Endodermal cell (in vitro differentiated cells): ENCODE measurements at places on chromosomes 4 and X. TPM values are rescaled to one million over a fixed set of nuclear protein-coding genes. Genes with fewer than 3 reads are reported as not detected.

GRCh38 chrX:128728943-128729342 is 676.7 kb upstream of the ACTRT1 start:
- DNase-seq, result no peak
- no peak overlapping the region for H3K4me3 ChIP-seq
- no peak overlapping the region for H3K27ac ChIP-seq
- no peaks in the 10 kb centered on the region for H3K4me1 ChIP-seq
- H3K27me3 ChIP-seq, result no peaks in the 10 kb centered on the region

Gene SPACA5
- total RNA-seq, result not detected in 3 replicates

GRCh38 chr4:8917321-8917811 is 45.7 kb upstream of the HMX1 start:
- no peak overlapping the region for H3K27ac ChIP-seq
- H3K36me3 ChIP-seq, result no peaks in the 10 kb centered on the region
- H3K4me1 ChIP-seq, result no peaks in the 10 kb centered on the region
- no peak for DNase-seq
- H3K4me3 ChIP-seq, result no peak overlapping the region

Gene PCDH11X
- total RNA-seq, result 0.99 to 1.1 TPM (median 1.1 TPM) in 3 replicates

DNA sequence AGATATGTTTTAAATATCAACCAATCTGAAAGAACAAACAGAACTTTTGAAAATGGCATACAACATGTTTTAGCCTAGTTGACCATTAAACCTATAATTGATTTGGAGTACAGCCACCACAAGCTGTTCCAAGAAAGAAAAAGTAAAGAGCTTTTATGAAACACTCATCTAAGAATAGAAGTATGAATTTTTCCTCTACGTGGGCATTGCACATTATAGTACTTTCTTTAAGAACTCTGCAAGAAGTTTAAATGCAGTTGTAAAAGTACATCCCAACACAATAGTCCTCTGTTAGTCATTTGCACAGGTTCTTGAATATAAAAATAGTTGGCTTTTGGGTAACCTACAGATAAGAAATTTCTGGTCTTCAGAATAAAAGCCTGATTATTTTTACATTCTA is 933.6 kb upstream of the ADGRL3 start:
- no peak for DNase-seq
- no peak overlapping the region for H3K4me3 ChIP-seq
- H3K27ac ChIP-seq, result no peak overlapping the region
- no peaks in the 10 kb centered on the region for H3K4me1 ChIP-seq
- H3K27me3 ChIP-seq, result no peaks in the 10 kb centered on the region

- peaks cover 12% of the 10 kb centered on the region for H3K4me1 ChIP-seq
- H3K27ac ChIP-seq, result no peak overlapping the region
- no peak for DNase-seq
- no peaks in the 10 kb centered on the region for H3K36me3 ChIP-seq
- no peaks in the 10 kb centered on the region for H3K27me3 ChIP-seq
- no peak overlapping the region for H3K4me3 ChIP-seq
Observed at GRCh38 chr4:101290654-101291053, 56.7 kb downstream of the PPP3CA start.

- DNase-seq, result peak; percentile 87
- no peaks in the 10 kb centered on the region for H3K27me3 ChIP-seq
- peaks cover 30% of the 10 kb centered on the region for H3K36me3 ChIP-seq
- peak overlapping the region; percentile 92 for H3K4me3 ChIP-seq
- H3K4me1 ChIP-seq, result no peaks in the 10 kb centered on the region
Observed at GRCh38 chr4:168832763-168833575, 177.1 kb downstream of the CBR4 start.

- peak; percentile 55 for DNase-seq
- no peaks in the 10 kb centered on the region for H3K27me3 ChIP-seq
- no peak overlapping the region for H3K4me3 ChIP-seq
- no peak overlapping the region for H3K27ac ChIP-seq
- no peaks in the 10 kb centered on the region for H3K36me3 ChIP-seq
- H3K4me1 ChIP-seq, result no peaks in the 10 kb centered on the region
Observed at GRCh38 chrX:42505016-42505415, 272.9 kb downstream of the PPP1R2C start.

Gene PCDH19
- 0.20 to 0.63 TPM (median 0.29 TPM) in 3 replicates for total RNA-seq

GRCh38 chr4:79353075-79353474 is 27.2 kb upstream of the NAA11 start:
- H3K27me3 ChIP-seq, result no peaks in the 10 kb centered on the region
- H3K27ac ChIP-seq, result no peak overlapping the region
- no peak overlapping the region for H3K4me3 ChIP-seq
- DNase-seq, result no peak
- no peaks in the 10 kb centered on the region for H3K36me3 ChIP-seq
- no peaks in the 10 kb centered on the region for H3K4me1 ChIP-seq

Gene GPR143
- total RNA-seq, result 11.9 to 13.5 TPM (median 12.6 TPM) in 3 replicates

GRCh38 chr4:98300706-98301105 is 39.5 kb downstream of the RAP1GDS1 start:
- peaks cover 31% of the 10 kb centered on the region for H3K36me3 ChIP-seq
- H3K4me1 ChIP-seq, result no peaks in the 10 kb centered on the region
- no peaks in the 10 kb centered on the region for H3K27me3 ChIP-seq
- no peak overlapping the region for H3K4me3 ChIP-seq
- no peak overlapping the region for H3K27ac ChIP-seq

Gene ADGRL3
- 9.8 and 10.3 TPM in 2 replicates for total RNA-seq

GRCh38 chrX:17413228-17413627 is 38.2 kb downstream of the NHS start:
- no peaks in the 10 kb centered on the region for H3K4me1 ChIP-seq
- DNase-seq, result no peak
- H3K36me3 ChIP-seq, result no peaks in the 10 kb centered on the region
- no peak overlapping the region for H3K4me3 ChIP-seq
- H3K27me3 ChIP-seq, result no peaks in the 10 kb centered on the region

- H3K4me1 ChIP-seq, result no peaks in the 10 kb centered on the region
- DNase-seq, result no peak
- H3K27me3 ChIP-seq, result no peaks in the 10 kb centered on the region
- H3K4me3 ChIP-seq, result peak overlapping the region; percentile 23
- H3K36me3 ChIP-seq, result no peaks in the 10 kb centered on the region
Observed at GRCh38 chr4:116489739-116490138, 595.6 kb downstream of the TRAM1L1 start.

Gene TAF7L
- total RNA-seq, result 0.11 and 0.15 TPM in 2 replicates

Gene SOD3
- 5.7 and 6.4 TPM in 2 replicates for total RNA-seq

DNA sequence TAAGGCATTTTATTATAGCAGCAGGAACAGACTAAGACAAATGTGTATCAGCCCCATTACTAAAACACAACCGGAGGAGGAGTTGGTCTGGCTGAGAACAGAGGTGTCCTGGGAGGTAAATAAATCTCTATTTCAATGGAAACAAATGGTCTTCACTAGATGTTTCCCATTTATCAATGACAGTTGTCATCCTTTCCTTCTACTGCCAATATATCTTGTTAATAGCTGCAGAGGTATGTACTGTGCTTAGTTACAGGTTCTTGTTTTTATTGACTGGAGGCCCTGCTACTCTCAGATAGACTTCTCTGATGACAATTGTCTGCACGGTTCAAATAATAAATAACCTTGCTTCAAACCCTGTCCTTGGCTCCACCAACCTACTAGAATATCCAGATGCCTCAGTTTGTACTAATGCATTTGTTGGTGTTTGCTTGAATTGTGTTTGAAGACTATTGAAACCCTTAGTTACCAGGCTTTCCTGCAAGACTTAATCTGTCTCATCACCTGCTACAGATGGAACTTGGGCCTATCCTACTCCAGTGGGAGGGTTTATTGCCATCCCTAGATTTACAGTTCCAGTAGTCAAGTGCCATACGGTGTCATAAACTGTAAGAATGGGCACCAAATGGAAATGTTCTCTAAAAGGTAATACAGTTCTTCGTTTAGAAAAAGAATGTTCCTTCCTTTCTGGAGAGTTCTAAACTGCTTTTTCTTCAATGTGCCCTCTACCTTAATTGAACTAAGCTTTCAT is 29.8 kb upstream of the HPGDS start:
- H3K36me3 ChIP-seq, result no peaks in the 10 kb centered on the region
- no peak overlapping the region for H3K27ac ChIP-seq
- H3K4me1 ChIP-seq, result no peaks in the 10 kb centered on the region
- H3K27me3 ChIP-seq, result no peaks in the 10 kb centered on the region
- no peak overlapping the region for H3K4me3 ChIP-seq

Gene PRRG1
- 2.9 and 3.1 TPM in 2 replicates for total RNA-seq

Gene TLR8
- total RNA-seq, result not detected in 3 replicates

Gene SYTL4
- 0.24 and 0.27 TPM in 2 replicates for total RNA-seq

- no peaks in the 10 kb centered on the region for H3K4me1 ChIP-seq
- no peak for DNase-seq
- no peaks in the 10 kb centered on the region for H3K27me3 ChIP-seq
- no peak overlapping the region for H3K4me3 ChIP-seq
Observed at GRCh38 chrX:41933546-41933945, 10.2 kb upstream of the CASK start.

- no peaks in the 10 kb centered on the region for H3K4me1 ChIP-seq
- H3K36me3 ChIP-seq, result peaks cover 3% of the 10 kb centered on the region
- no peak overlapping the region for H3K27ac ChIP-seq
- no peak overlapping the region for H3K4me3 ChIP-seq
Observed at GRCh38 chrX:19956923-19957322, 33.9 kb downstream of the BCLAF3 start.

Gene ZRSR2
- 7.3 to 10.4 TPM (median 7.3 TPM) in 3 replicates for total RNA-seq

- H3K27ac ChIP-seq, result no peak overlapping the region
- no peaks in the 10 kb centered on the region for H3K27me3 ChIP-seq
- DNase-seq, result peak; percentile 46
- peaks cover 7% of the 10 kb centered on the region for H3K36me3 ChIP-seq
- H3K4me1 ChIP-seq, result peaks cover 34% of the 10 kb centered on the region
- H3K4me3 ChIP-seq, result no peak overlapping the region
Observed at GRCh38 chr4:139736661-139737060, 71.0 kb downstream of the MGST2 start.

Gene NUDT11
- 13.6 and 14.5 TPM in 2 replicates for total RNA-seq

DNA sequence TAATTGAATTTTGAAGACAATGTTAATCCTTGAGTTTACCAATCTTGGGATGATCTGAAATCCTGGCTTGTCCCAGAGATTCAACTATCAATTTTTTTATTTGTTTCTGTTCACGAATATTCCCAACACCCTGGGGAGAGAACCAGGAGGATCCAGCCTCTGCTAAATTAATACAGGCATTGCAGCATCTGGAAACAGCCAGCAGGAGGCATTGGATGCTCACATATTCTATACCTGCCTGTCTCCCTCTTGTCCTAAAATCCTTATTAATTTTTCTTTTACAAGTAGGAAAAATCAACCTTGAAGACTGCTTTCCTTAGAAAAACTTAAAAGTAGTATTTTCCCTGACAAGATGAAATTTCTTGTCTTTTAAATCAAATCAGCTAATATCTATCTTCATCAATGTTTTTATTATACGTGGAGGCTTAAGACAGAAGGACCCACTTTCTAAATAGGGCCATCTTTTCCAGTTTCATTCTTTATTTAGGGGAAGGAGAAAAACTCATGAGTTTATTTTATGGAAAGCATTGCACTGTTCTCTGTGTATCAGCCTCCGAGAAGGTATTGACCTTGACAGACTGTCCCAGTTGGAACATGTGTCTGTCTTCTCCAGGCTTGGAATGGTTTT is 102.4 kb downstream of the CLNK start:
- H3K4me1 ChIP-seq, result no peaks in the 10 kb centered on the region
- H3K4me3 ChIP-seq, result no peak overlapping the region
- no peaks in the 10 kb centered on the region for H3K27me3 ChIP-seq
- no peaks in the 10 kb centered on the region for H3K36me3 ChIP-seq
- H3K27ac ChIP-seq, result no peak overlapping the region

Gene USO1
- 72.0 and 74.5 TPM in 2 replicates for total RNA-seq

Gene CSAG3
- not detected in 3 replicates for total RNA-seq

Gene RGN
- total RNA-seq, result 3.9 and 4.8 TPM in 2 replicates

Gene SULT1B1
- total RNA-seq, result 0.05 TPM in 1 of 3 replicates, not detected in the others

GRCh38 chrX:95383778-95384177 is 1300.9 kb upstream of the DIAPH2 start:
- DNase-seq, result no peak
- no peak overlapping the region for H3K27ac ChIP-seq
- no peaks in the 10 kb centered on the region for H3K4me1 ChIP-seq
- H3K36me3 ChIP-seq, result no peaks in the 10 kb centered on the region
- H3K27me3 ChIP-seq, result no peaks in the 10 kb centered on the region
- no peak overlapping the region for H3K4me3 ChIP-seq
